Suppressor macrophage treated with lipopolysaccharide for 1 hour (primary cell): ENCODE measurements at places on chromosomes 7 and 10.

GRCh38 chr7:95608359-95609173 lies 12.2 kb upstream of the PDK4 start:
- DNase-seq = peak; percentile 94

DNA sequence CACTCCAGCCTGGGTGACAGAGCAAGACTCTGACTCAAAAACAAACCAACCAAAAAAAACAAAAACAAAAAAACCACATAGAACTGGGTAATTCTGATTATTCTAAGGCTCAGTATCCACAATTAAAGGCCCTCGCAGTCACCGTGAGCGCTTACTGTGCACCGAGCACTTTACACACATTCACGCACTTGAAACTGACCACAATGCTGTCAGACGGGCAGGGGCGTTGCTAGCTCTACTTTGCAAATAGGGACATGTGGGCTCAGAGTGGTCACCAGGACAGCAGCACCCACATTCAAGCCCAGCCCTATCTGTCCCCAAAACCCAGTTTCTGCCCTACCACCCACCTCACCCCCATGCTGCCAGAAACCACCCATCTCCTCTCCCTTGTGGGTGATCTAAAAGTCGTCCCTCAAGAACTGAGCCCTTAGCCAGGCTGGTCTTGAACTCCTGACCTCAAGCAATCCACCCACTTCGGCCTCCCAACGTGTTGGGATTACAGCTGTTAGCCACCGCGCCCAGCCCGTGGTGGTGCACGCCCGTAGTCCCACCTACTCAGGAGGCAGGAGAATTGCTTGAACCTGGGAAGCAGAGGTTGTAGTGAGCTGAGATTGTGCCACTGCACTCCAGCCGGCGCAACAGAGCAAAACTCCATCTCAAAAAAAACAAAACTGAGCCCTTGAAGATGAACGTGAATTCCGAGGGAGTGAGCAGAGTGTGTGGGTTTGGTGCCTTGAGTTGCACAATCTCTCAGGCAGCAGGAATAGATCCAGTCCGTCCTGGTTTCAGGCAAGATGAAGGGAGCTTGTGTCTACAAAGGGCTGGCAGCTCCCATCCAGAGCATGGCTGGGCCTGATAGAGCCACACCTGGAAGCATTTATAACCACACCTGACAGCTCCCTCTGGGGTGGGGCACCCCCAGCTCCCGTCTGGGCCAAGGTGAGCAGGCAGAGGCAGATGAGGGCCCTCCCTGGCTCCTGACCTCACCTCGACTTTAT lies 5.4 kb upstream of the HSPB1 start:
- no peak for DNase-seq

GRCh38 chr10:7421526-7421925 lies 10.7 kb upstream of the SFMBT2 start:
- no peak for DNase-seq

DNA sequence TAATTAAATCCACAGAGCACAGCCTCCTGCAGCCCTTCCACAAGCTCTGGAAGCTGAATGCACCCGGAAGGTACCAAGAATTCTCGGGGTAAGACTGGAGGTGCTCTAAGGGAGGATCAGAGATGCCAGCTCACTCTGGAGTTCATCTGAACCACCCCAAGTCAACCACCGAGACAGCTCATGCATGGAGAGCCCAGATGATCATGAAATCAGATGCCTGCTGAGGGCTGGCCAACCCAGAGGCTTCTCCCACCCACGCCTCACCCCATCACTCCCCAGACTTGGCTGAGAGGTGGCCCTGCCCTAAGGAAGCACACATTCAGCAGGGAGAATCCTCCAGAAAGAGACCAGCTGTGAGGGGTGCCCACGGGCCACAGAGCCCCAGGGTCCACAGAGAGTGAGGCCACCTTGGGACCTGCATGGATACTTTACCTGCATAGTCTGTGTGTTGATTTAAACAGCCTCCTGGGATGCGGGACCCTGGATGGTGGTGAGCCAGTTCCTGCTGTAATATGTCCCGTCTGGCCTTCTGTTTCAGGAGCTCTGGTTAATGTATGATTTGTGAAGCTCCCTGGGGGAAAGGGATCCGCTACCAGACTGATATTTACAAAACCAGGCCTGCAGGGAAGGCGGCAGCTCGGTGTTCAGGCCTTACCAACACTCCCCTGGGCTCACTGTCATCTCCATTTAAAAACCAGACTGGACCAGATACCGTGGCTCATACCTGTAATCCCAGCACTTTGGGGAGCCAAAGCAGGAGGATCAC lies 64.9 kb downstream of the INSIG1 start:
- DNase-seq = no peak

DNA sequence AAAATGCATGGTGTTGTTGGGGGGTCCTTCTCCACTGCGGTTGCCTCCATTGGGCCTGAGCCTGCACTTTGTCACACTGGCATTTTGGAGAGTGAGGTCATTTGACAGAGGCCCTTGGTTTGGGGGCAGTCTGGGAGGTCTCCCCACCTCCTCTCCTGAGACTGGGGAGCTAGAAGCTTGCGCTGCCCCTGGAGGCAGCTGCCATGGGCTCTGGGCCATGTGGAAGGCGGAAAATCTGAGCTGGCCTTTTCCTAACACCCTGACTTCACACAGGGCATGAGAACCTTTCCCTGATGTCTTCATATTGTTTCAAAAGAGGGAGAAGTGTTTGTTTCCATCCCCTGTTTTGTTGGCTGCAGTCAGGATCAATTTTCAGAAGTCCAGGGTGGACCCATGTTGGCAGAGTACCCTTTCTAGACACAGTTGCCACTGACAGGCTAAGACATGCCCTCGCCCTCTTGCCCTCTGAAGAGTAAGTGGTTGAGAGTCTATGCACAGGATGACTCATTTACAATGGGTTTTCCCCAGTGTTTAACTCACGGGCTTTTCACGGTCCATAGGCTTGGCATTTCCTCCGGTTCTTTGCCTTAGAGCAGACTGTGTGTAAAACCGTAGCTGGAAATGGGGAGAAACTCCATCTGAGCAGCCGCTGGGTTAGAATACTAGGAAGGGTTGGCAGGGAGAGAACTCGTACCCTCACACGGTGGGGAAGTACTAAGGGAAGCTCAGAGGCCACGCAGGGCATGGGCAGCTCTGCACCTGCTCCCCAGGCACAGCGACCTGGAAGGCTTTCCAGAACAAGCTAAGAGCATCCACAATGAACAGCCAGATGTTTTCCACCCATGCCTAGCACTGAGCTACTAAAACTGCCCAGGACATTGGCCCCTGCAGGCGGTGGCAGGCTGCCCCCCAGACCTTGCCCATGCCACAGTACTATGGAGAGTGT lies 655.0 kb downstream of the SDK1 start:
- peak; percentile 3 for DNase-seq

GRCh38 chr10:132665946-132666704 lies 119.8 kb downstream of the NKX6-2 start:
- peak; percentile 92 for DNase-seq

GRCh38 chr7:2644220-2644561 lies 12.4 kb downstream of the TTYH3 start:
- no peak for DNase-seq

- no peak for DNase-seq
These were observed 239.2 kb downstream of the RNLS start for GRCh38 chr10:88343761-88344484.

DNA sequence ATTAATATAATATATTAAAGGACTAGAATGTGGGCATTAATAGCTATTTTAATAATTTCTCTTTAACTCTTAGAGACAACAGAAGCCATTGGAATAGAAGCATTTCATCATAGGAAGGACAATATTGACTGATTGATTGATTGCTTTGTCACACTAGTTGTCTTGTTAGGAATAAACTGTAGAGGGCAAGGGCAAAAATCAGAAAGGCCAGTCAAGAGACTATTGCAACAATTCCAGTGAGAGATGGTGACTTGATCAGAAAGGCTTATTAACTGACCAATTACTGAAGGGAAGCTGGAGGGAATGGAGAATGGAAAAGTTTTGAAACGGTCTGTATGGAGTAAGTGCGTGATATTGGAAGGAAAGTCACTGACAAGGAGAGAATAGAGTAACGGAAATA lies 87.3 kb downstream of the RUNDC3B start:
- no peak for DNase-seq

DNA sequence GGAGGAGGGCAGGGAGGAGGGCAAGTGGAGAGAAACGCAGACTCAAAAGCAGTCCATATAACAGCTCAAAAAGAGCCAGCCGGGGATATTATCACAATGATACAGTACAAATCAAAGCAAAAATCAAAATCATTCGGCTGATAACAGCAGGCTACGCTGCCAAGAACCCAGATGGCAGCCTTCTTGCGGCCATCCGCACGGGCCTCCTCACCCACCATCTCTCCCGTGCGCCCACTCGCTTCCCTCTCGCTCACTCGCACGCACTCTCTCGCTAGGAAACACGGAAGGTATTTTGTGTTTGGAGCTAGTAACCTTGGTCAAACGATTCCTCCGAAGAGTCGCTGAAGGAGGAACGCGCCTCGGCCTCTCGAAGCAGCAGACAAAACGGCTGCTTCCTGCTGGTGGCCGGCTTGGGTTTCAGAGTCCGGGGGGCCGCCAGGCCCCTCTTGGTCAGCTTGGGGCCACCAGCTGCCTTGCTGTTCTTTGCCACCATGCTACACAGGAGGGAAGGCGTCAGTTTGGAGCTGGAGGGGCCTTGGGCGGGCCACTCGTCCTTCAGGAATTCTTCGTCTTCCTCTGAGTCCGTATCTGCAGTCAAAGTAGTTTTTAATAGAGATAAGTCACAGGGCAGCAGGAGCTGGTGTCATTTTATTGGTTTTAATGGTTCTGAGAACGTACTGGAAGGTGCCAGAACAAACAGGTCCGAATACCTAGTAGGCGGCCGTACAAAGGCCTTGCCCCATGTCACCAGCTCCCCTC lies 68.9 kb downstream of the SLC29A4 start:
- DNase-seq = no peak

DNA sequence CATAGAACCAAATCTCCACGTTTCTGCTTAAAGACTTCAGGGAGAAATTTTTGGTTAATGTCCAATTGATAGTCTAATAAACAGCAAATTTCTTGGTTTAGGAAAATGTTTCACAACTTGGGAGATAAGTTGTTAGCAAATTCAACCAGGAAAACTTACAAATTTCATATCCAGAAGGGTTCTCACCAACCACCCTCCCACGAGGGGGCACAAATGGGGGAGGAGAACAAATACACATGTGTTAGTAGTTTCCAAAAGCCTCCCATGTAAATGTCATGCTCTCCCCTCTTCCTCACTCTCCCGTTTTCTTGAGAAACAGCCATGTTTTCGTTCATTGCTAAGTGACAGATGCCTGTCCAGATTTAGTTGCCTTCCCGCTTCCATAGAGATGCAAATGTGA lies 10.5 kb downstream of the DOCK4 start:
- no peak for DNase-seq

DNA sequence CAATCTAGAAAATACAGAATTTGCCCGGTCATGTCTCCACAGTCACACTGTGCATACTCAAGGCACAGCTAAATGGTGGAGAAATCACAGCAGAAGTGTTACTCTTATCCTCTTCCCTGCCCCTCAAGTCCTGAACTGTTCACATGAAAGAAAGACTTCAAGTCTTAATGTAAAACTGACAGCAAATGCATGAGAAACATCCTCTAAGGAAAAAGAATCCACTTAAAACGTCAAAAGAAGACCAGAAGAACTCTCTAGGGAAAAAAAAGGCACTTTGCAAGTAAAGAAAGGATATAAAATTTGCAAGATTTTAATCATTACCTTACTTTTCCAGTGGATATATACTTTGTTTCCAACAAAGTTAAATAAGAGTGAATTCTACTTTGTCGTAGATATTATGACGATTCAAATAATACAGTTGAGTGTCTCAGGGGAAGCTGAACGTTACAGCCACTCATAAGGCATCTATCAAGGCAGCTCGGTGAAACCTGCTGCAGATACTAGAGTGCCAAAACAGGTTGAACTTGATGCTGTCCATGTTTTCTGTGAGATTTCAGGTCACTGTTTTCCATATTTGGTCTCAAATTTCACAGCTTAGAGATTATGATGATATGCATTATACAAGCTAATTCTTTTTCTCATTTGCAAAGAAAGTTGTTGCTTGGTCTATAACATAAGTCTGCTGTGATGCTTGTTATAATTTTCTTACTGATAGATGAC lies 155.0 kb downstream of the CTTNBP2 start:
- DNase-seq = no peak

DNA sequence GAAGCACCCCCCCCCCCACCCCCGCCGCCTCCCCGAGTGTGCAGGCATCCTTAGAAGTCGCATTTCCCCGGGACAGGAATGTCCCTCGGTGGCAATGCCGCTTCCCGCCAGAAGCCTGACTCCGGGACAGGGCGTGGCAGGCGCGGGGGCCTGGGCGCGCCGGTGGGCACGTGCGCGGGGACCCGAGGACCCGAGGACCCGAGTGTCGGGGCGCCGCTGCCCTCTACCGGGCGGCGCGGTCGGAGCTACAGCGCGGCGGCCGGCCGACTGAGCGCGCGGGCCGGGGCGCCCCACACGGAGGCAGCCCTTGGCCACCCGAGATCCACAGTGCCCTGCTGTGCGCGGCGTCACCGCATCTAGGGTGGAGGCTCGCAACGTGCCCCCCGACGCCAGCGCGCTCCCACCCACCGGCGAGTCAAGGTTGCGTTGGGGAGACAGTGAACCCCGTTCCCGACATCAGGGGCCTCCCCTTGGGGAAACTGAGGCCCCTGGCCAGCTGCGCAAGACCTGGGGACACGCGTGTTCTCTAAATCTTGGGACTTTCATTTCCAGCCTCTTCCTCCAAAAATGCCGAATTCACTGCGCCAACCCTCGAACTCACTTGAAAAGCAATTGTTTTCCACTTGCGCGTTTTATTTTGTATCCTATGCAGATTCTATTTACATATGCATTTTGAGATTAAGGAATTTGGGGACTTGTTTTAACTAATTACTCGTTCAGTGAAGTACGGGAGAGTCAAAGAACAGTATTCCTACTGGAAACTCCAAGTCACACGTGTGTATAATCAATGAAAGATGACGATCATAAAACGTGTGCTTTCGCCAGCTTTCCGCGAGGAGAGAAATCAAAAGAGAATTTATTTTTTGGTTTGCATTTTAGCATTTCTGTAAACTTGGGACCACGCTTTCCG lies 3.1 kb upstream of the CUX1 start:
- DNase-seq = peak; percentile 86

- DNase-seq = no peak
These were observed 1.2 kb upstream of the NAMPT start for GRCh38 chr7:106285855-106286492.

- no peak for DNase-seq
These were observed 397.8 kb upstream of the NRP1 start for GRCh38 chr10:33732161-33732680.

DNA sequence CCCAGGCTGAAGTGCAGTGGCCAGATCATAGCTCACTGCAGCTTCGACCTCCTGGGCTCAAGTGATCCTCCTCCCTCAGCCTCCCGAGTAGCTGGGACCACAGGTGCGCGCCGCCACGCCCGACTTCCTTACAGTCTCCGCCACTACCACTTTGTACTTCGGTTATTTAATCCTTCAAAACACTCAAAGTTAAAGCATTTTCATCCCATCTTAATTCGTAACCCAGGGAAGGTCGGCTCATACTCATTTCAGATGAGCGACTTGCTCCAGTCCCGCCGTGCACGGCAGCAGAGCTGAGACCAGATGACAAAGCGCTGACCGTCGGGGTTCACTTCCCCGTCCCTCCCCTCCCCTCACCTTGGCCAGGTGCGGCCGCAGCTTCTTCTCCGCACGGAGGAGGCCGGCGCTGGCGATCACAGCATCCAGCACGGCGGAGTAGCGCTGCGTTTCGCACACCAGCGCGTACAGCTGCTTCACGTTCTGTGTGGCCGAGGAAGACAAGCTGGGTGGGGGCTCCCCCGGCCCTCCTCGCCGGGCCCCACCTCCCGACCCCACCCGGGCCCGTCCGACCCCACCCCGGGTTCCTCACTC lies 457 bp downstream of the NSUN5 start:
- no peak for DNase-seq

GRCh38 chr10:77905086-77905748 lies 21.3 kb downstream of the DLG5 start:
- DNase-seq = no peak

- DNase-seq = no peak
These were observed 112.1 kb downstream of the SGMS1 start for GRCh38 chr10:50511492-50512213.
